ENCODE measurements at places on chromosomes 11 and 22.

DNA sequence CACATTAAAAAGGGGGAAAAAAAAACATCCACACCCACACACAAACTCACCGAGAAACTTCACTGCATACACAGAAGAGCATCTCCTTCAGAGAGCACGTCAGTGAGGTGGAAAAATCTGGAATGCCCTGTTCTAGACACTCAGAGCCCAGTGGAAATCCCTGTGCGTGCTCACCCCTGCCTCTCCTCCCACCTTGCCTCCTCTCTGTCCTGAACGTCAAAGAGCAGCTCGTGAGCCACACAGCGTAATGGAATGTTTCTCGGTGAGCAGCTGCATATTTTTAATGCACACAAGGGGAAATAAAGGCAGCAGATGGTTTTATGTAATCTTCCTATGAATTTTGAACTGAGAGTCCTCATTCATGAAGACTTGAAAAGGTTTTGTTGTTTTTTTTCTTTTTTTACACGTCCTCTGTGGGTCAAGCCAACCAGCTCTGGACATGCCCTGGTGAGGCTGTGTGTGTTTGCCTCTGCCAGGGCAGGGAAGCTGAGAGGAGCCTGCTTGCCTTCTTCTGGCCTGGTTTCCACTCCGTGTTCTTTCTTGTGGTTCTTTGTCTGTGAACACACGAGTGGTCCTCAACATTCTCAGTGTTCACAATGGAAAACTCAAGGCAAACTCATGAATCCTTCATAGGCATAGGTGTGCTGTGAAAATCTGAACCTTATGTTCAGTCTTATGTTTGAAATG is 219.2 kb downstream of the TENM4 start:
- DNase-seq, result no peak

DNA sequence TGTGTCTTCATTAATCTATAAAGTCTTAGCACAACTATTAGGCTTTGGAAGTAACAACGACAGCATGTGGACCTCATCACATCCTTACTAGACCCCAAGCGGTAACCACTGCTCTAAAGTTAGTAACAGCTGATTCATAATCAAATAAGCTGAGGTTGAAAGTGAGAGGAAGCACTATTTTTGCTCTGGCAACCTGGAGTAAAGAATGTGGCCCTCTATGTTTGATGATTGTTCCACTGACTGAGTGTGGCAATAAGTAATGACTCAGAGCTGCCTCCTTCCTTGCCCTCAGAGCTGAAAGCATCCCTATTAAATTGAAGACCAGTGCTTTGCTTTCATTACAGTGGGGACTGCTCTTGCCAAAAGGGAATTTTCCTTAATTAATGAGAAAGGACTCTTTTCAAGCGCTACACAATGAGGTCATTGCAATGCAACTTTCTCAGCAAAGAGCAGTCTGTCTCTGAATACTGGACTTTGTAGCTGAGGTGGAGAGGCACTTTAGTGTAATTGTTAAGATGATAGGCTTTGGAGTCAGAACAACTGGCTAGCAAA is 906.1 kb upstream of the RAG2 start:
- no peak for DNase-seq

DNA sequence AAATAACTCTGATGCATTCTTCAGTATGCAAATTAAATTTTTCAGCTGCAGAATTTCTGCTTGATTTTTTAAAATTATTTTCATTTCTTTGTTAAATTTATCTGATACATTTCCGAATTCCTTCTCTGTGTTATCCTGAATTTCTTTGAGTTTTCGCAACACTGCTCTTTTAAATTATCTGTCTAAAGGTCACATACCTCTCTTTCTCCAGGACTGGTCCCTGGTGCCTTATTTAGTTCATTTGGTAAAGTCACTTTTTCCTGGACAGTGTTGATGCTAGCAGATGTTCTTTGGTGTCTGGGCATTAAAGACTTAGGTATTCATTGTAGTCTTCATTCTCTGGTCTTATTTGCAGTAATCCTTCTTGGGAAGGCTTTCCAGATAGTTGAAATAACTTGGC is 577.4 kb upstream of the LUZP2 start:
- DNase-seq, result no peak

DNA sequence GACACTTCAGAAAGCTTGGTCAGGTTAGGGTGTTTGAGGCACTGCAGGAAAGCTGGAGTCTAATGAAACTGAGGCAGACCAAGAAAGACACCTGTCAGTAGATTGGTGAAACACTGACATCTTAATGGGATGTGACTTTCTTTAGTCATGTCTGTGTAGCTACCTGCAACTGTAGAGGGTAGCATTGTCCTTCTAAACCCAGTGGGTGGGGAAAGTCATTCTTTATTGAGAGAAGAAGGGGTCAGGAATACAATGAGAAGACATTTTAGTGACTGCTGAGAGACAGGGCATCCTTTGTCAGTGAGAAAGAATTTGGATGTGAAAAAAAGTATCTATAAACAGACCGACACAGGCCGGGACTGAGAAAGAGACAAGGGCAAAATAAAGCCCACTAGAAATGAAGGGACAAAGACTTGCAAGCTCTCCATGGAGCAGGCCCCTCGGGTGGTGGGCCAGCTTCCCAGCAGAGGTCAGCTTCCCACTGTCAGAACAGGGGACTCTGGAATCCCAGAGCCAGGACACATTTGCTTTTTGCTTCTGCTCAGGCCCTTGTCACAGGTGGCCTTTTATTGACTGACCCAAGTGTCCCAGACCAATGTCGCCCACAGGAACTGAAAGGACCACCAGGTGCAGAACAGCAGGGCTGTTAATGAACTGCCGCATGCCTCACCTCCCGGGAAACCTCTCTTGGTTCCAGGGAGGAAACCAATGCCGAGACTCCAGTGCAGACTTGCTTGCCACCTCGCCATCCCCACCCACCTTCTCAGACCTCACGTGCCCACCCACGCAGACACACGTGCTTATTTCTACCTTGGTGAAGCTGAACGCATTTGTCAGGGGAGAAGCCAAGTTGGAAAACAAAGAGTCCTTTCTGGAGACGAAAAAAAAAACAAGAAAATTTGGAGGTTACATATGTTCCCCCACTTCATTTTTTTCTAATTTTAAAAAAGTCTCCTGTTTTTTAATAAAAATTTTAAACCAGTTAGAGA is 212.8 kb downstream of the TENM4 start:
- no peak for DNase-seq

GRCh38 chr22:24409707-24410106 is 17.7 kb upstream of the ADORA2A start:
- no peak for DNase-seq

DNA sequence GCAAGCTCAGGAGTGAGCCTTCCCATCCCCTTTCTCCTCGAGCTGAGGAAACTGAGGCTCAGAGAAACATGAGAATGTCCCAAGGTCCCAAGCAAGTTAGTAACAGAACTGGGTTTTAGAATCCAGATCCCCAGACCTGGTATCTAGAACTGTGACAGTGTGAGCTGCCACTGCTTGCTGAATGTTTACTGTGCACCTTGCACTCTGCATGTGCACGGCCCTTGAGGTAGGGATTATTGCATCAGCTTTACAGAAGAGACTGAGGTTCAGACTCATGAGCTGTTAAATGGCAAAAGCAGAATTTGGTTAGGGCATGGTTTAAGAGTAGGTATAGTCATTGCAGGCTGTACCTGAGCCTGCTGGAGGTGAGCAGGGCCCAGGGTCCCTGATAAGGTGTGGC is 3.8 kb upstream of the MPPED1 start:
- DNase-seq, result no peak

GRCh38 chr11:72350752-72351151 is 83.6 kb downstream of the CLPB start:
- no peak for DNase-seq

GRCh38 chr22:43442386-43443151 is 30.8 kb downstream of the MPPED1 start:
- DNase-seq, result no peak

- DNase-seq, result no peak
Observed at GRCh38 chr11:119125821-119126220, 4.4 kb downstream of the HINFP start.

- no peak for DNase-seq
Observed at GRCh38 chr11:84089072-84090057, 803.2 kb upstream of the CCDC90B start.

DNA sequence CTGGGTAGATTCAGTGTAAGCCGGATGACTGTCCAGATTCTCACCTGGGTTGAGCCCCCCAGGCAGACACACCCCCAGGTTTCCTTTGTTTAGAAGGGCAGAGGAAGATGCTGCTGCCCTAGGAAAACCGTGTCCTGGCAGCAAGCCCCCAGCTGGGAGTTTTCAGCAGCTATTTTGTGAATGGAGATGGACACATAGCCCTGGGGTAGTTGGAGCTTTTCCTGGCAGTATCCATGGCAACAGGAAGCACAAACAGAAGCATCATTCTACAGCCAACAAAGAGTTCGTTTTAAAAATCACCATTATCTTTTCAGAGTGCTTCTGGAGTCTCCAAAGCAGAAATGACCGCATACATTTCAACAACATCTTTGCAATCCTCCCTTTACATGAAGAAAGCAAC is 245.5 kb downstream of the BRD1 start:
- DNase-seq, result no peak

- DNase-seq, result no peak
Observed at GRCh38 chr11:67301313-67301921, 1.9 kb upstream of the SSH3 start.

- no peak for DNase-seq
Observed at GRCh38 chr11:128297091-128297651, 290.2 kb downstream of the ETS1 start.

- DNase-seq, result peak; percentile 25
Observed at GRCh38 chr11:86955361-86956120, at the start of gene FZD4. Gene FZD4, minus strand, starts transcription at chr11:86955395. Its CDS starts 310 bp downstream, at chr11:86955085.

DNA sequence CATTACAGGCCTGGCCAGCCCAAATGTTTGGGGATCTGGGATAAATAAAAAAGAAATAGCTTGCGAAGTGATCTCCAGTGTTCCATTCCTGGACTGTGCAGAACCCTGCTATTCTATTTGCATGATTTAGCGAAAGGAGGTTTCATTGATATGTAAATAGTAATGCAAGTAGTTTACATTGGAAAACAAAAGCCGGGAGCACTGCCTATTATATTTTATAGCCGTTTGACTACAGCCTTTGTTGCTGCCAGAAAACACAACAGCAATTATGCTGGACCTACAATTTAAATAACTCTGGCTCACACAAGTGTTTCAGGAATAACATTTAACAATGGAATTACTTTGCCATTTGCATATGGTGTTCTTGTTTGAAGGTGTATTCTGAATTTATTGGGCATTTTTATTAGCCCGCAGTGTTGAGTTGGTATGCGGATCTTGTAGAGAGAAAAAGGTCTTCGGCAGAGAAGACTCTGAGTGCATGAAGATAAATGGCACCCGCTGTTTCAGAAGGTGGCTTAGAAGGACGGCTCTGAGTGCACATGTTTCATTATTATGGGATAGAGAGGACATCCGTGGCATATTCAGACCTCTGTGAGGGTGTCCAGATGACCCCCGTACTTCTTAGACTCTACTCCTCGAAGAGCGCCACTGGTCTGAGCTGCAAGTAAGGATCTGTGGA is 315.0 kb downstream of the BRD1 start:
- no peak for DNase-seq

DNA sequence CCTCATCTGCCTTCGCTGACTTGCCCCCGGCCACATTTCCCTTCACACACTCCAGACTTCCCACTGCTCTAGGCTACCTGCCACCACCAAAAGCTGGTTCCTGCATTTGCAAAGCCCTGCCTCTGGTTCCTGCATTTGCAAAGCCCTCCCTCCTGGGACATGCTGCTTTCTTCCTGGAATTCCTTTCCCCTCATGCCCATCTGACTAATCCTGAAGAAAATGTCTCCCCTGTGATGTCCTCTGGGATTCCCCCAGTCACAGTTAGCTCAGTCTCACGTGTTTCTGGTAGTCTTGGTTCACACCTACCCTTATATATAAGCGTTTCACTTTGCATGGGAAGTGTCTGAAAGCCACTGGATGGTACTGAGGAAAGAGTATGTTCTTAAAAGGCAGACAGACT is 206.9 kb downstream of the DBX1 start:
- DNase-seq, result no peak

- no peak for DNase-seq
Observed at GRCh38 chr11:75155570-75156422, 4.9 kb downstream of the SLCO2B1 start.

GRCh38 chr22:49540084-49540912 is 287.4 kb downstream of the BRD1 start:
- DNase-seq, result no peak

DNA sequence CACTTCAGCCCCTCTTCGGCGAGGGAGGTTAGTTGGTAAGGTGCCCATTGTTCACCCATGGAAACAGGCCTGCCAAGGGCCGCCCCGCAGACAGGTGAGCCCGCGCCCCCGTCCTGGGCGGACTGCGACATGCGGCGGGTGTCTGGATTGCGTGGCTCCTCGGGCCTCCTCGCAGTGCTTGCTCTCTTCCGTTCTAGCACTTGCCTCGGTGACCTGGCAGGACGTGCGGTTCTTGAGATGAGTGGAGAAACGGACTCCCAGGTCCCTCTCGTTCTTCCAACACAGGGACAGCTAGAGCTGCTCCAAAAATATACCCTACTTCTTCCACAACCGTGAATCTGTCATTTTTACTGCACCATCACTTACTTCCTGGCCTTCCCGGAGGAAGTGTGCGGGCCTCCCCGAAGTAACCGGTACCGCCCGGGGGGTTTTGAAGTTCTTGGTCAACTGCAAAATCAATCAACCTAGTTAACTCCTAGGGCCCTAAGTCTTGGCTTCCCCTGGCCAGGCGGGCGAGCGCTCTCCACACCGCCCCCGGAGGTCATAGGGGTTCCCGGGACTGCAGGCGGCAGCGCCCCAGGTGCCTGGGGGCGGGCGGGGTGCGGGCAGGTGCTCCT is 745 bp upstream of the ZBTB44 start:
- DNase-seq, result no peak

- DNase-seq, result no peak
Observed at GRCh38 chr11:80849253-80849652, 1408.4 kb upstream of the TENM4 start.

- DNase-seq, result no peak
Observed at GRCh38 chr11:64772303-64773018, 5.9 kb downstream of the SF1 start.

- DNase-seq, result no peak
Observed at GRCh38 chr22:37126882-37127281, 17.4 kb upstream of the TMPRSS6 start.

Measured in cortex of kidney (tissue), 1 donor.